ENCODE measurements at places on chromosomes 11 and 22.

- no peak for DNase-seq
These were observed 143.0 kb upstream of the ARHGAP20 start for GRCh38 chr11:110855191-110855590.

DNA sequence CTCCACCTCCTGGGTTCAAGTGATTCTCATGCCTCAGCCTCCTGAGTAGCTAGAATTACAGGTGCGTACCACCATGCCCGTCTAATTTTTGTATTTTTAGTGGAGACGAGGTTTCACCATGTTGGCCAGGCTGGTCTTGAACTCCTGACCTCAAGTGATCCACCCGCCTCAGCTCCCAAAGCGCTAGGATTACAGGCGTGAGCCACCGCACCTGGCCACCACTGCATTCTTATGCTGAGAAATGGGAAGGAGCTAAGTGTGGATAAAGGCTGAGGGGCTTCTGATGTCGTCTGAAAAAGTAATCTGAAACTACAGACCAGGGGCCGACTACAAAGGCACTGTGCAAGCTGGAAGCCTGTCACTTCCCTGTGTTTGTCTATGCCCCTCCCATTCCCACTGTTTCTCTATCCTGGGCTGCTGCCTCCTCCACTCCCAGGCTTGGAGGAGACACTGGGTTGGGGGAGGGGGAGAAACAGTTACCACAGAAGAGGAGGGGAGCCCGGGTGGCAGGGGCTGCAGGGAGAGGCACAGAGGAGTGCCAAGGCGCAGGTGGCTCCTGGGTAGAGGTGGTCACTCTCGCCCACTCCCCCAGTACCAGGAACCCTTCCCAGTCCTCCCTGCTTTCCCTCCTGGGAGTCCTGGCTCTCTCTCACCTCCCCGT is 2.9 kb upstream of the MTA2 start:
- no peak for DNase-seq

GRCh38 chr11:115383431-115383830 is 120.8 kb downstream of the CADM1 start:
- DNase-seq, result no peak

DNA sequence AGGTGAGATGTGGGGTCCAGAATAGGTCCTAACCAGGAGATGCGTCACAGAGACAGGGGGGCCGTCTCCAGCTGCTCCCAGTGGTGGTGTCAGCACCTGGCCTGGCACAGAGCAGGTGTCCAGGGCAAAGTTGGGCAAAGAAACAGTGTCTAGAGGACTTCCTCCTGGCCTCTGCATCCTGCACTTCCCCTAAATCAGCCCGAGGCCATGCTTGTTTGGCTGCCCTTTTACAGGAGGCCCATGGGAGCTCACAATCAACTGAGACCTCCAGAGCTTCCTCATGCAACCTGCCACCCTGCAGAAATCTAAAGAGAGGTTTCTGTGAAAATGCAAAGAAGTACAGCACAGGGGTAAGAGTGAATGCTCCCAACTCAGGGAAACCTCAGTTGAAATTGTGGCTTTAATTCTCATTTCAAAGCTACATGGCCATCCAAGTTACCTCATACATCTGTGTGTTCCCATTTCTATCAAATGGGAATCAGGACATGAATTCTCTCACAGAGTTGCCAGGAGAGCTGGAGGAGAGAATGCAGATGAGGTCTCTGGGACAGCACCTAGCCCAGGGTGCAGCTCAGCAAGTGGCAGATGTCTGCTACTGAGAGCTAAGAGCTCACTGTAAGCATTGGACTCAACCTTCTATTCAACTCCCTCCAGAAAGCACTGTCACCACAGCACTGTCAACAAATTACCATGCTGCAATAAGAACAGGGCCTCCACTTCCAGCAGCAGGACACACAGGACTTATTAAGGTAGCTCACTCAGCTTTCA is 32.6 kb downstream of the TCIRG1 start:
- no peak for DNase-seq

- no peak for DNase-seq
These were observed 2.4 kb downstream of the MAPK1 start for GRCh38 chr22:21865041-21865440.

- DNase-seq, result no peak
These were observed 63.6 kb upstream of the FAM181B start for GRCh38 chr11:82796998-82797961.
